ENCODE measurements at places on chromosomes 16 and 17. TPM values are rescaled to one million over a fixed set of nuclear protein-coding genes. Genes with fewer than 3 reads are reported as not detected.

The MEIOB gene
- total RNA-seq: not detected

The HSPB9 gene
- total RNA-seq: not detected

The KRTAP2-1 gene
- not detected for total RNA-seq

The OR1A1 gene
- not detected for total RNA-seq

The TBC1D3D gene
- total RNA-seq: not detected

The HOXB5 gene
- total RNA-seq: 35.4 TPM

The TOX3 gene
- 24.3 TPM for total RNA-seq

The ATP2A1 gene
- total RNA-seq: 1.4 TPM

- H3K4me1 ChIP-seq: no peaks in the 10 kb centered on the region
- H3K27me3 ChIP-seq: peaks cover 9% of the 10 kb centered on the region
- no peak overlapping the region for H3K27ac ChIP-seq
- no peak overlapping the region for H3K4me3 ChIP-seq
Measured at GRCh38 chr17:20779521-20779920, 200.0 kb downstream of the CDRT15L2 start.

DNA sequence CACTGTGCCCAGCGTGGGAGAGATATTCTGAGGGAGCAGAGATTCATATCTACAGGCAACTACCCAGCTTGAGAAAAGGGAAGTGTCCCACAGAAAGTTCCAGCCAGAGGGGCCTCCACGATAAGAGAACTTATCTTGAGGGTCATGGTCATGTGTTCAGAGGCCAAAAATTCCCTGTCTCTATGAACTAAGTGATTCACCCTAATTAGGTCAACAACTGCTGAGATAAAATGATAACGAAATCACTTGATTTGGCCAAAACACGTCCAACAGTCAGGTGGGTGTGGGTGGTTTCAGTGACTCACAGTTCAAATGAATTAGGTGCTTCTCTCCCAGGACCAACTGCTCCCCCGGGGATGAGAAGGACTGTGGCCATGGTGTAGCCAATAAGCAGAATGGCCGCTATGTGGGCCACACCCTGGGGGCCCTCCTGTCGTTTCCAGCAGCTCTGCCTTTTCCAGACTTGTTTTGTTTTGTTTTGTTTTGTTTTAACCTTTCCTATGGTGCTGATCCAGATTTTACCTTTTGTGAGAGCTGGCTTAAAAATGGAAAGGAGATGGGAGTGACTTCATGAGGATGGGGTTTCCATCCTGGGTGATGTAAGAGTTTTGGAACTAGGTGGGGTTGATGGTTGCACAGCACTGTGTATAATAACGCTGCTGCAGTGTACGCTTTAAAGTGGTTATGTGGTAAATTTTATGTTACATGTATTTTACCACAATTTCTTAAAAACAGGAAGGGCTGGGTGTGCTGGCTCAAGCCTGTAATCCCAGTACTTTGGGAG, 8.7 kb downstream of the DNAI2 start:
- no peaks in the 10 kb centered on the region for H3K36me3 ChIP-seq
- H3K4me1 ChIP-seq: no peaks in the 10 kb centered on the region
- peaks cover 5% of the 10 kb centered on the region for H3K27me3 ChIP-seq
- no peak for DNase-seq

- no peaks in the 10 kb centered on the region for H3K36me3 ChIP-seq
- no peak overlapping the region for H3K27ac ChIP-seq
- H3K27me3 ChIP-seq: no peaks in the 10 kb centered on the region
- DNase-seq: no peak
- H3K4me1 ChIP-seq: peaks cover 4% of the 10 kb centered on the region
Measured at GRCh38 chr17:42969001-42969581, 4.8 kb upstream of the AARSD1 start.

DNA sequence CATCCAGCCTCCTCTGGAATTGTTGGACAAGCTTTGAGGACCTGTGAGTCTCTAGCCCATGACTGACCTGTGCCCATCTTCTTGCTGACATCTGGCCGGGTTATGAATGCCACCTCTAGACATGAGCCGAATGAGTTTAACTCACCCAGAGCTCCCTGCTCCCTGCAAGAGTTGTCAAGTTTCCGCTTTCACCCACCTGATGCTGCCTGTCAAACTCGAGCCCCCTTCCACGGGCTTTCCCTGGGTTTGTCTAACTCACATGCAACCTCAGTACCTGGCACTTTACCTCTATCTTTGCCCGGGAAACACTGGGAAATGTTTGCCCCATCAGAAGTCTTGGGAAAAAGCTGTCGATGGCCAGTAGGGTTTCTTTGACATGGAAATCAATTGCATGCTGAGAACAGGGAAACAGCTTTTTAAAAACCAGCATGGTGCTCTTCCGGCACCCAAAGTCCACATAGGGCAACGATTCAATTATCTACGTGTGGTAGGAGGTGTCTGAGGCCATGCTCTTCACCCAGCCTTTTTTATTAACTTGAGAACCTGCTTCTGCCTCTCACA, 33.8 kb upstream of the DNAH17 start:
- H3K4me1 ChIP-seq: no peaks in the 10 kb centered on the region
- H3K4me3 ChIP-seq: no peak overlapping the region
- peak overlapping the region; percentile 72 for H3K27ac ChIP-seq
- no peaks in the 10 kb centered on the region for H3K36me3 ChIP-seq
- DNase-seq: no peak

GRCh38 chr17:79907217-79907715, 68.0 kb upstream of the CBX4 start:
- H3K36me3 ChIP-seq: no peaks in the 10 kb centered on the region
- DNase-seq: no peak
- H3K4me1 ChIP-seq: no peaks in the 10 kb centered on the region
- H3K4me3 ChIP-seq: no peak overlapping the region

GRCh38 chr17:40017422-40018080, 2.3 kb downstream of the CSF3 start:
- H3K4me1 ChIP-seq: peaks cover 24% of the 10 kb centered on the region
- H3K27me3 ChIP-seq: no peaks in the 10 kb centered on the region
- no peaks in the 10 kb centered on the region for H3K36me3 ChIP-seq
- no peak for DNase-seq
- H3K27ac ChIP-seq: peak overlapping the region; percentile 59
- H3K4me3 ChIP-seq: no peak overlapping the region

DNA sequence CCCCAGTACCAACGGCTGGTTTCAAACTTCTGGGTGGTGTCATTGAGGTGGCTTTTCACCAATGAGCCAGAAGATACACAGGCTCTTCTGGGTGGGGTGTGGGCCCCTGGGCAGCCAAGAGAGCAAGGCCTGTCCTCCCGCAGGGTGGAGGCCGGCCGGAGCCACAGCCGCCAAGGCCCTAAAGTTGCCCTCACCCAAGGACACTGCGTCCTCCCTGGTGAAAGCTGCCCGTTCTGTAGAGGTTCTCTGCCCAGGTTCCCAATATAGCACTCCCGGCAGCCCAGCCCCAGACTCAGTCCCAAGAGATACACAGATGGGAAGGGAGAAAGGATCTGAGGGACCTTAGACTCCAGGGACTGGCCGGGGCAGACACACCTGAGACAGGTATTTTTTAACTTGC, 10.7 kb upstream of the CACNG1 start:
- H3K36me3 ChIP-seq: no peaks in the 10 kb centered on the region
- H3K27ac ChIP-seq: no peak overlapping the region
- H3K27me3 ChIP-seq: no peaks in the 10 kb centered on the region
- H3K4me3 ChIP-seq: no peak overlapping the region
- no peaks in the 10 kb centered on the region for H3K4me1 ChIP-seq

- no peak for DNase-seq
- H3K36me3 ChIP-seq: no peaks in the 10 kb centered on the region
- peaks cover 17% of the 10 kb centered on the region for H3K4me1 ChIP-seq
Measured at GRCh38 chr16:89575247-89576152, at the start of gene CPNE7. Gene CPNE7 (plus strand): TSS chr16:89575758. CDS start chr16:89575898, 140 bp downstream.

- no peaks in the 10 kb centered on the region for H3K36me3 ChIP-seq
- DNase-seq: no peak
- no peak overlapping the region for H3K27ac ChIP-seq
- H3K4me1 ChIP-seq: no peaks in the 10 kb centered on the region
- H3K27me3 ChIP-seq: no peaks in the 10 kb centered on the region
Measured at GRCh38 chr17:80585890-80586845, 41.5 kb downstream of the RPTOR start.

DNA sequence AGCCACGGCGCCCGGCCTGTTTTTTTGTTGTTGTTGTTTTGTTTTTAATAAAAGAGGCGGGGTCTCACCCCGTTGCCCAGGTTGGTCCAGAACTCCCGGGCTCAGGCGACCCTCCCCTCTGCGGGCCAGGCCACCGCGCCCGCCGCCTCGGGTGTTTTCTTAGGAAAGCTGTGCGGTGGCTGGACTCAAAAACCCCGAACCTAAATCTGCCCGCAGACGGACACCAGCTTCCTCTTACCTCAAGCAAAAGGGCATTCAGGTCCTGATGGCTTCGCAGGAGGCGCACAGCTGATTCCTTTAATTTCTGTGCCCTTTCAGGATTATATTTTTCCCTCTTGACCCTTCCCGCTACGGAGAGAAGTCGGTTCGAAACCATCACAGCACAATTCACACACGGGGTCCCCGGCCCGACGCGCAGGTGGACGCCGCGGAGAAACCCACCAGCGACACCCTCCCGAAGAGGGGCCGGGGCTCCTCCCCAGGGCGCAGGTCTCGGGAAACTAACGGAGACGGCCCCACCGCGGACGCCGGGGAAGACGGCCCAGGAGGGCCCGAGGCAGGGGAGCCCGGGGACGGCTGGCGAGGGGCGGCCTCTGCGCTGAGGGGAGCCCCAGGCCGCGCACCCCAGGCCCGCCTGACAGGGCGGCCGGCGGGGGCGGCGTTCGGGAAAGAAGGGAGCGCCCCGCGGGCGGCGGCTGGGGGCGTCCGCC, 653 bp downstream of the FANCA start:
- H3K4me3 ChIP-seq: peak overlapping the region; percentile 66
- peaks cover 5% of the 10 kb centered on the region for H3K4me1 ChIP-seq
- no peak for DNase-seq
- H3K27me3 ChIP-seq: peaks cover 5% of the 10 kb centered on the region
- peak overlapping the region; percentile 88 for H3K27ac ChIP-seq
- H3K36me3 ChIP-seq: no peaks in the 10 kb centered on the region

DNA sequence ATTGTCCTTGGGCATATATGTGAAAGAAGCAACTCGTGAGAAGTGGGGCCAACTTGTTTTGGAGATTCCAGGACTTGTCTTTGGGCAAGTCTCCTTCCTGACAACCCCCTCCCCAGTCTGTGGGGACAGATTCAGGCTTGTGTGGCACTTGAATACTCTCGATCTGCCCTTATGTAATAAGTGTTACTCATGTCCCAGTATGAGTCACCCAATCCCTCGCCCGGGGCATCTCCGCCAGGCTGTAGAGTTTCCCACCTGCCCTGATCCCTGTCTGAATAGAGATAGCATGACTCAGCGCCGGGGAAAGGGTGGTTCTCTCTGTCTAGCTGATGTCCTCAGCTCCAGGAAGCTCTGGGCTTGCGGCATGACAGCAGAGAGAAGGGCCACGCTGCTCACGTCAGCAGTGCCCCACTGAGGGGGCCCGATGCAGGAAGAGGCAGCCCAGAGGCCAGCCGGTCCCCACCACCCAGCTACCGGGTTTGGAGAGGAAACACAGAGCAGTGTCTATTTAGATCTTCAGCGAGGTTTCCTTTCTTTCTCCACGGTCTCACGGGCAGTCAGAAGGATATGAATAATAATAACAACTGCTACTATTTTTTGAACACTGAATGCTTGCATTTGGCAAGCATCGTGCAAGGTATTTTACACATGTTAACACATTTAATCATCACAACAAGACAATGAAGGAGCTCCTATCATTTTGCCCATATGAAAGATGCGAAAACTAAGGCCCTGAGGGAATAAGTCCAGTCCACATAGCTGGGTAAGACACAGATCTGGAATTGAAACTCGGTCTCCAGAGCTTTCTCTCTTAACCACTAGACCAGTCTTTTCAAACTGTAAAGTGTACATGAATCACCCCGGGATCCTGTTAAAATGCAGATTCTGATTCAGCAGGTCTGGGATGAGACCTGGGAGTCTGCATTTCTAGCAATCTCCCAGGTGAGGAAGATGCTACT, 426.7 kb upstream of the MAF start:
- no peaks in the 10 kb centered on the region for H3K36me3 ChIP-seq
- no peak overlapping the region for H3K4me3 ChIP-seq
- no peak overlapping the region for H3K27ac ChIP-seq
- H3K27me3 ChIP-seq: no peaks in the 10 kb centered on the region
- H3K4me1 ChIP-seq: no peaks in the 10 kb centered on the region
- DNase-seq: peak; percentile 40

- no peaks in the 10 kb centered on the region for H3K27me3 ChIP-seq
- no peaks in the 10 kb centered on the region for H3K36me3 ChIP-seq
- DNase-seq: no peak
- H3K4me1 ChIP-seq: no peaks in the 10 kb centered on the region
Measured at GRCh38 chr17:71828182-71828596, 292.6 kb upstream of the SOX9 start.

Measured in transverse colon (tissue), 4 donors.